ENCODE measurements at places on chromosomes 1 and 21.

GRCh38 chr1:59653968-59654367, 160.8 kb upstream of the HOOK1 start:
- no peak for DNase-seq

- no peak for DNase-seq
Measured at GRCh38 chr1:64631346-64632034, 113.4 kb upstream of the RAVER2 start.

DNA sequence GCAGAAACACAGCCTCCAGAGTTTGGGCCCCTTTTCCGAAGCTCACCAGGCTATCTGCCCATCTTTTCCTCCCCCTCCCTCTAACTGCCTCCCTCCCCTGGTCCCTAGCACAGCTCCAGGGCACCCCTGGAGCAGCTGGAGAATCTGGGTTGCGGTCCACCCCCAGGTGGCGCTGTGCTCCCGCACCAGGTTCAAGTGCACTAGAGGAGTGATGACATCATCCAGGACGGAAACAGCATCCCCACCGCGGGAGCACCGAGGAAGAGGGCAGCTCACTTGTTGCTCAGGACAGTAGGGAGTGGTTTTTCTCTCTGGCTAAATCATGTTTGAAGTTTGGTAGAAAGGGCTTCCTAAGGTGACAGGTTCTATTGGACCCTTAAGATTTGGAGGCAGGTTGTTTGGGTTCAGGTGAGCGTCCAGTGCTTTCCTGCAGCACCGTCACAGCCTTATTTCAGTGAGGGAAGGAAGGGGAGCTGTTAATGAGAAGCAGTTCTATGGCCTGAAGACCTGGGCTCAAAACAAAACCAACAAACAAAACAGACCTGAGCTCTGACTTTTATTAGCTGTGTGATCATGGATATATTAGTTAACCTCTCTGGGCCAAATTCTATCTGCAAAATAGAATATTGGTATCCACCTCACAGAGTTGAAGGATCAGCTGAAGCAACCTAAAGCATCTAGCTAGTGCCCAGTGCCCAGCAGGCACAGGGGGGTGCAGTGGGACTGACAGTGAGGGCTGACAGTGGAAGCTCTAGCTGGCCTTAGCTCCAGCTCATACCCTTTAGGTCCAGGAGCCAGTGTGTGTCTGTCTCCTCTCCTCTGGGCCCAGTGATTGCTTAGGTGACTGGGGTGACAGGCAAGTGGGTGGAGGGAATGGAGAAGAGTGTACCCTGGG, 7.5 kb downstream of the SHISA4 start:
- peak; percentile 88 for DNase-seq

GRCh38 chr1:101745551-101746270, 251.0 kb downstream of the OLFM3 start:
- no peak for DNase-seq

DNA sequence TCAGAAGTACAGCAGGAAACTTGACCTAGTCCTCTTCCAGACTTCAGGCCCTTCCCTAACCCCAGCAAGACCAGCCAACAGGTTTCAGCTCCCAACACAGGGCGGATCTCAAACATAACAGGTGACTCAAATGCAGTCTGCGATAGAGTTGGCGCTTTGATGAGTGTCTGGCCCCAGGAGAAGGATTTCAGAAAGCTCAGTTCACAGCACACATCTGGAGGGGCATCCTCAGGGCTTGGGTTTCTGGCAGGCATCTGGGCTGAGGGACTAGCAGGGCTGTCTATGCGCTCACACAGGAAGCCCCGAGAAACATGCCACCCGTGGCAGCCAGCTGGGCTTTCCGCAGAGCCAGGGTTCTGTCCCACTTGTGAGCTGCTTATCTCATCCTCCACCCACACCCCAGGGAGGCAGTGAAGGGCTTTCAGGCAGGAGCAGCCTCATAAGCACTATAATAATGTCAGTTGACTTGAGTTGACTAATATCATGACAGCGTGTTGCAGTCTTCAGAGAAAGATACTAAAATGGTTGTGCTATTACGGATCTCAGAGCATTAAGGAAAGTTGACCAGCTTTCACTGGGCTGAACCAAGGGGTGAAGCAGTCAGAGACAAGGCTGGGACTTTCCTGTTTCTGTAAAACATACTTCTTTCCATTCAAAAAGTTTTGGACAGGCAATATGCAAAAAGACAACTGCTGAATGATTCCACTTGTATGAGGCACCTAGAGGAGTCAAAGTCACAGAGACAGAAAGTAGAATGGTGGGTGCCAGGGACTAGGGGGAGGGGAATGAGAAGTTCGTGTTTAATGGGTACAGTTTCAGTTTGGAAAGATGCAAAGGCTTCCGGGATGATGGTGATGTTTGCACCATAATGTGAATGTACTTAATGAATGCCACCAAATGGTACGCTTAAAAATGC, 233.0 kb upstream of the IRF2BP2 start:
- no peak for DNase-seq

DNA sequence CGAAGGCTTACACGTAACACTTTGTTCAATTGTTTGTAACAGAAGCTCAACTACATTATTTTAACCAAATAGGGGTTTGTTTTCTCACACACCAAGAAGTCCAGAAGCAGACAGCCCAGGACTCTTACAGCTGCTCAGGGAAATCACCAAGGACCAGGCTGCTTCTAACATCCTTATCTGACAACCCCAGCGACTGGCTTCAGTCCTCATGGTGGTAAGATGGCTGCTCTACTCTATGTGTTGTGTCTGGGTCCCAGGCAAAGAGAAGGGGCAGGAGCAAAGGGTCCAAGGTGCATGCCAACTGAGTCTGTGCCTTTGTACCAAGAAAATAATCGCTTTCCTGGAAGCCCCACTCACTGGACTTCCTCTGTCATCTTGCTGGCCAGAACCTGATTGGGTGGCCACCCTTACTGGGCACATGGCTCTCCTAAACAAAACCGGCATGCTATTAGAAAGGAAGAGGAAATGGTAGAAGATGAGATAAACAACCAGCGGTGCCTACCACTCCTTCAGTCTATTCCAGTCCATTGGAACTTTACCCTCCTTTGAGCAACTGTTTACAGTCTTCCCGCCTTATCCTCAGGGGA, 34.1 kb upstream of the LRRC8D start:
- no peak for DNase-seq
